ENCODE measurements at places on chromosomes 6 and 20. TPM values are rescaled to one million over a fixed set of nuclear protein-coding genes. Genes with fewer than 3 reads are reported as not detected.

Gene EFCAB8
- 0.29 TPM for polyA plus RNA-seq

Gene ZC2HC1B
- not detected for polyA plus RNA-seq

Gene LPA
- 0.28 TPM for polyA plus RNA-seq

Gene ZNF391
- 6.8 TPM for polyA plus RNA-seq

Gene FAM184A
- polyA plus RNA-seq, result 13.2 TPM

Gene SYCP2L
- 0.92 TPM for polyA plus RNA-seq

Gene PPIL6
- 6.2 TPM for polyA plus RNA-seq

Gene PAX1
- 1.1 TPM for polyA plus RNA-seq

Gene CAPN11
- 0.26 TPM for polyA plus RNA-seq

Gene TINAG
- not detected for polyA plus RNA-seq

- DNase-seq, result no peak
Measured at GRCh38 chr6:157386023-157386422, 5.0 kb downstream of the ZDHHC14 start.

DNA sequence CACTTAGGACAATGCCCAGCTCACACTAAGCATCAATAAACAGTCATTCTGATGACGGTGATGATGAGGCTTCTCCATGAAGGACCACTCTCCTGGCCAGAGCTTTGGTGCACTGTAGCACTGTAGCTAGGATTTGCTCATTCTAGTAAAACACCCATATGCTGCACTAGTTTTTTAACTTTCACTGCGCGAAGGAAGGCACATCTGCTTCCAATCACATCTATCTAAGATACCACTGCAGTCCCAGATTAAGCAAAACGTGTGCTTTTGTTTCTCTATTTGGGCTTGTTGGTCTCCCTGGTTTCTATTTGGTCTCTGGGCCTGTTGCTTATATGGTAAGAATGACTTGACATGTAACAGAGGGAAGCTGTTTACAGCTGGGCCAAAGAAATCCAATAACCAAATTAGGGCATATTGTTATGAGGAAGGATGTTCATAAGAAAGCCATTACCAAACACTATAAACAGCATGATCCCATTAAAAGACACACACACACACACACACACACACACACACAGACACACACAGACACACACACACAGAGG is 62.4 kb downstream of the FAM229B start:
- peak; percentile 53 for DNase-seq

GRCh38 chr20:29873946-29874345 is 1383.5 kb upstream of the DEFB115 start:
- DNase-seq, result peak; percentile 12

DNA sequence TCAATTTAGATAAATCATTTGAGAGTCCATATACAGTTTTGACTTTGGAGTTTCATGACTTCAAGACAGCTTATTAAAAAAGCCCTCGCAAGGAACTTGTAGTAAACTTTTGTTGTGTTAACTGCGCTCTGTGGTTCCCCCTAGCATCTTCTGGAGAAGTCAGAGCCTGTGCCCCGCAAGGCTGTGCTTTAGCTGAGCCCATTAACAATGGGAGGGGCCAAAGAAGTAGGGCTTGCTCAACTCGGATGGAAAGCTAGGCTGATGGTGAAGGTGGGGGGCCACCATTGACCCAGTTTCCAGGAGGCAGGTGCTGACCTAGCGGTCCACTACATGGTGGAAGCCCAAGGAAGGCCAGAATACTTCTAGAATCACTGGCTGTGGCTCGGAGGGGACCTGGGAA is 29.3 kb upstream of the OVOL2 start:
- DNase-seq, result no peak

- DNase-seq, result no peak
Measured at GRCh38 chr6:19472850-19473249, 364.3 kb upstream of the ID4 start.

GRCh38 chr6:152402791-152403190 is 234.4 kb downstream of the SYNE1 start:
- no peak for DNase-seq

GRCh38 chr6:18314317-18314997 is 50.1 kb upstream of the DEK start:
- DNase-seq, result no peak

GRCh38 chr6:122268394-122268793 is 131.1 kb upstream of the HSF2 start:
- DNase-seq, result no peak

DNA sequence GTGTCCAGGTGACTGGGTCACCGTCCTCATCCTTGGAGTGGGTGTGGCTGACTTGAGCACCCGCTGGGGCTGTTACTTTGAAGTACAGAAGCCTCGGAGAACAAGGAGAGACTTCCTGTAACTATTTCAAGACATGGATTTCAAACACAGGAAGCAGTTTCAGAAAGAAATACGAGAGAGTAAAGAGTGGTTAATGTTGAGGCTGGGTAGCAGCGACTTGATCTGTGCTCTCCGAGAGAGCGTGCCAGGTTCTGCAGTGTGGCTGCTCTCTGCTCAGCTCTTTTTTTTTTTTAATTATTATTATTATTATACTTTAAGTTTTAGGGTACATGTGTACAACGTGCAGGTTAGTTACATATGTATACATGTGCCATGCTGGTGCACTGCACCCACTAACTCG is 17.5 kb upstream of the EFCAB8 start:
- no peak for DNase-seq

DNA sequence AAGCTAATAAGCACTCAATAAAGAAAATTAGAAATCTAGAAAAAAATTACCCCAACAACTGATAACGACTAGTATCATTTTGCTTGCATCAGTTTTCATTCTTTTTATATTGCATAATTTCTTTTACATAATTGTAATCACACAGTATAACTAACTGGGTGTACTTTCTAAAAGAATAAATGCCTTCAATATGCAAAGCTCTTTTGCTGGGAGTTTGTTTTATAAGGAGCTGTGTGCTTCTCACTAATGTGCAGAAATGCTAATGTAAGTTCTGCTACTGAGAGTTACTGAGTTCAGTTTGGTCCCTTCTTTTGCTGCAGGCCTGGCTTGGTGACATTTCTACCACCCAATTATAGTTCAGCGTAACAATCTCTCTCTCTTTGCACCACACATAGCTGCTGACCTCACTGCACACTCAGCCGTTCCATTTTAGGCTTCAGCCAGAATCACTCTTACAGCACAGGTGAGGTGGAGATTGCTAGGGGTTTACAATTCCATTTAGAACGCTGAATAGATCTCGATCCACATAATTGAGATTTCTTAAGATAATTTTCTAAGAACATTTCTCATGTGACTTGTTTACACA is 20.9 kb upstream of the KLHL31 start:
- DNase-seq, result no peak

DNA sequence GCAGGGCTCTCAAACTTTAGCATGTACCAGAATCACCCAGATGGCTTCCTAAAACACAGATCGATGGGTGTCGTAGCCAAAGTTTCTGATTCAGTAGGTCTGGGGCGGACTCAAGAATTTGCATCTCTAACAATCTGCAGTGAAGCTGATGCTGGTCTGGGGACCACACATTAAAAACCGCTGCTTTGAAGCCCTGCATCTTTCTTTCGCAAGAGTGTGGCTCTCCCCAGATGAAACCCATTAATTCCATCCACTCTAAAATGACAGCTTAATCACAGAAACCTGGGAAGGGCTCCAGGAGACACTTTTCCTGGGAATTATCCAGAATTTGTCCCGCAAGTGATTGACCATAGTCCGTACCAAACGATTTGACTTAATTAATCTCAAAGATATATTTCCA is 319.8 kb upstream of the PLCB4 start:
- DNase-seq, result no peak

DNA sequence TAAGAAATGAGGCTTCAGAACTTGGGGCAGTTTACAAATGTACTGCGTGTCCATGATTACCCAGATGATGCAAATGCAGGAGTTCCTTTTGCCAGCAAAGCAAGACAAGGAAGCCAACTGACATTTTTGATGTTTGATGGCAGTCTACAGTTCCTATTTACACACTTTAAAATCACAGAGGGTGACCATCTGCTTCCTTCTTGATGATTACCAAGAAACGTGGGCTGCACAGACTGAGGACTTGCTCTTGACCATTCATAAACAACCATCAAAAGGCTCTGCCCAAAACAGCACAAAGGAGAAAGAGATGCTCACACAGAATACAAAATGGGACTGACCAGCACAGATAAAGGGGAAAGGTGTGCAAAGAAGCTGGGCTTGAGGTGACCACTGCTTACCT is 79.8 kb upstream of the TRAF3IP2 start:
- DNase-seq, result no peak

DNA sequence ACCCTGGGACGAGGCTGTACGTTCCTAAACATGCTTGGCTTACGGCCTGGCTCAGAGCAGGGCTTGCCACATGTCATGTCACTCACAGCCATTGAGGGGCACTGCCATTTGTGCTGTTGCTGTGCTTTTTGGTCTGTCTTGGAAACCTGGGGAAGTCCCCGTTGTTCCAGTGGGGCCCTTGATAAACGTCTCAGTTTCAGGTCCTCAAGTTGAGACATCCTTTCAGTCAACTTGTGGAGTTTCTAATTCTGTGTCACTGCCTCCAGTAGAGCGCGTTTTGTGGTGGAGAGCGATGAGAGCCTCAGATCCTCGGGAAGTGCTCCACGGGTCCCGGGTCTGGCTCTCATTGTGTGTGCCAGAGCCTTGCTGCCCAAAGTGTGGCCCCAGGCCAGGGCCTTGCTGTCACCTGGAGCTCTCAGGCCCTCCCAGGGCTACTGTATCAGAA is 43.0 kb upstream of the CCR6 start:
- DNase-seq, result no peak

DNA sequence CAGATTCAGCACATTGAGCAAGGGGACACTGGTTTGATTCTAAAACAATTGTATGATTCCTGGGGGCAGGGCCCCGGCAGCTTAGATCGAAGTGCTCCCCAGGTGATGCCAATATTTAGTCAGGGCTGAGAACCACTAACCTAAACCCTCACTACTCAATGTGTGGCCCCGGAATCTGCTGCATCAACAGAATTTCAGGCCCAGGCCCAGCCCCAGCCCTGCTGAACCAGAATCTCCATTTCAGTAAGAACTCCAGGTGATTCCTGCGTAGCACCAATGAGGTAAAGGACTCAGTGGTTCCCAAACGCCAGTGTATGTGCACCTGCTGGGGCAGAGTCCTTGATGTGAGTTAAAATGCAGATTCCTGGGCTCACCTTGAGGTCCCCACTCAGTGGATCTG is 152.8 kb upstream of the KCNG1 start:
- DNase-seq, result no peak

DNA sequence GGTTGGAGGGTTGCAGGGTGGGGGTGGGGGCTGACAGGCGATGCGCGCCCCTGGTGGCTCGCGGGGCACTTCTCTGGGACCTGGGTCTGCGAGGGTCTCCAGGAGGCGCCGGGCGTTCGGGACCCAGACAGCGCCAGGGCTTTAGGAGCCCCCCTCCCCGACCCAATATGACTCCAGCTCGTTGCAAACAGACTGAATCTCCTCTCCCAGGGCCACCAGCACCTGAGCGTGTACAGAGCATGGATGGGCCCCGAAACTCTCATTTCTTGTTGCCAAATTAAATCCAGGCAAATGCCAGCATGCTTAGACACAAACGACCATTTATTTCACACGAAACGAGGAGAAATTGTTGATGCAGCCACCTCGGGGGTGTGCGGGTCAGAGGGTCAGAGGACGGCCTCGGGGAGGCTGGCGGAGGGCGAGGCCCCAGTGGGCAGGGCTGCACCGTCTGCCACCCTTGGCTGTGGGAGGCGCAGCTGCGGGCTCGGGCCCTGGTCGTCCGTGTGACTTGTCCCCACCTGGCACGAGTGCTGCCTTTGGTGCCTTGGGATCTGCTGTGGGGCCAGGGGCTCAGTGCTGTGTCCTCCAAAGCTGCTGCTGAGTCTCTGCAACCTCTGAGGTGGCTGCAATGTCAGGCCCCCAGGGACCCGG is 20.9 kb upstream of the GATA5 start:
- no peak for DNase-seq

DNA sequence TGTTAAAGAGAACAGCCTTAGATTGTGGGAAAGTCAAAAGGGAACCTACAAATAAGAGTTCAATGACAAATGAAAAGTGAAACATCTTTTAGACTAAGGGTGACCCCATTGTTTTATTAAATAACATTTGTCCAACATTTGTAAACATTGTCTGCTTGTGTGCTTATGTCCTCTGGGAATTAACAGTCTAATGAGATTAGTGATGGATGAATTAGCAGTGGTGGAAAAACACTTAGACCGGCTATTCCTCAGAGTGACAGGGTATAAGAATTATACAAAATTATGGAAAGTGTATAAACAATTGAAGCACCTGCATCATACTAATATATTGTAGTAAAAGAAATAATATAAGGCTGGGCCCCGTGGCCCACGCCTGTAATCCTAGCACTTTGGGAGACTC is 29.3 kb upstream of the HFE start:
- DNase-seq, result no peak

DNA sequence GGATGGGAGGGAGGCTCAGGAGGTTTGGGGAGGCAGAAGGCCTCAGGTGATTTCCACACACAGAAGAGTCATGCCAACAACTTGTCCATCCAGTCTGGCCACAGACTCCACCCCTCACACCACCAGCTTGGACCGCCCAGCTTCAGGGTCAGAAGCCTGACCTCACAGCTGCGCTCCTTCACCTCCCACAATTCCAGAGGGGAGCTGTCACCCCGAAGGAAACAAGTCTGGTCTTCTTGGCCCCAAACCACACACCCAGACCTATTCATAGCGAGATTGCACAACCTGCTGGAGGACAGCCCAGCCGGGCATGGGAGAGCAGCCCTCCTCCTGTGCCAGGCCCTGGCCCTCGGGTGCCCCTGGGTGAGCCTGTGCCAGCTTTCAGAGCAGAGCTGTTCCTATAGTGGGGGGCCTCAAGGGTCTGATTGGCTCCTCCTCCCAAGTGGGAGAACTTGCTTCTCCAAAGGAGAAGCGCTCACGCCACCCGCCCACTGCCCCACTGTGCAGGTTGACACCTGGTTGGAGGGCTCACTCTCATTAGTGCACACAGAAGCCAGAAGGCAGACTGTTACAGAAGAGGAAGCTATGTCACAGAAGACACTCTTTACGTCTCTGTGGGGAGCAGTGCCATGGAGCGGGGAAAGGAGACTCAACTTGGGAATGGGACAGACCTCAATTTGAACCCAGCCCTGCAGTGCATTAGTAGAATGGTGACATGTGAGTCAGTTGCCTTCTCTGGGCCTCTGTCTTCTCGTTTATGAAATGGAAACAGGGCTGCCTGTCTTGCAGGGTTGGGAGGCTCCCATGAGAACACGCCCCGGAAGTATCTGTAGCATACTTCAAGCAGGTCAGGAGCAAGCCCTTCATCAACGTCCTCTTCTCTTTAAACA is 128.8 kb downstream of the FOXO3 start:
- no peak for DNase-seq

DNA sequence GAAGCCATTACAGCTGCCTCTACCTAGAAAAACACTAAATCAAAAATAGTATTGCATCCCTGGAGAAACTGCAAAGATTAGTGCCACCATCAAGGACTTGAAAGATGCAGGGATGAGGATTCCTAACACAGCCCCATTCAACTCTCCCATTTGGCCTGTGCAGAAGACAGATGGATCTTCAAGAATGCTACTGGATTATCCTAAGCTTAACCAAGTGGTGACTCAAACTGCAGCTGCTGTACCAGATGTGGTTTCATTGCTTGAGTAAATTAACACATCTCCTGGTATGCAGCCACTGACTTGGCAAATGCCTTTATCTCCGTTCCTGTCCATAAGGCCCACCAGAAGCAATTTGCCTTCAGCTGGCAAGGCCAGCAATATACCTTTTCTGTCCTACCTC is 117.4 kb downstream of the TBC1D32 start:
- no peak for DNase-seq

Measured in muscle of arm (tissue), 14 donors.